ENCODE measurements at places on chromosomes 4 and X.

DNA sequence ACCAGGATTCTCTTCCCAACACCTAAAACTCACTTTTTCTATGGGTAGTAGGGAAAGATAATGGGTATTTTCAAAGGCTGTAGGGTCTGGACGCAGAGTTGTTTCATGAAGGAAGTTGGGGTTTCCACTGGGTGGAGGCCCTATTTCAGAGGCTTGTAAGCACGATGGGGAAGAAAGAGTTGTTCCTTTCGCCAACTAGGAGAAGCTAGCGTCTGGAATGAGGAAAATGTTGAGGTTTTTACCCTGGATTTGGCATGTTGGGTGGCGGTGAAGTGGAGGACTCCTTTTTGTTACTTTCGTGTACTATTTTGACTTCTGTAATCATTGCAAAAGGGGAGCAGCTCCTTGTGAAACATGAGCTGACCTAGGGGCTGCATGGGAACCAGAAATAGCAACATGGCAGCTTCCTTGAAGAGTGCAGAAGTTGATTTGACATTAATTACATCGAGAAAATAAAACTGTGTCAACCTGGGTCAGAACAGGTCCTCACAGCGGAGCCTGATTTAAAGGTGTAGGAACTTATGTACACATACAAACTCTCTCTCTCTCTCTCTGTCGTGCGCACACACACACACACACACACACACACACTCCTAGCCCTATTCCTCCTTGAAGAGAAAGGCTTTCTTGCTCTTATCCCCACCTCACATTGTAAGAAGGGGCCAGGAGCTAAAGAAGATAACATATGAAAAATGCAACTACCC is 19.1 kb downstream of the VSIG4 start:
- DNase-seq: no peak

- DNase-seq: peak; percentile 79
Observed at GRCh38 chr4:22385611-22386011, 130.3 kb downstream of the ADGRA3 start.

DNA sequence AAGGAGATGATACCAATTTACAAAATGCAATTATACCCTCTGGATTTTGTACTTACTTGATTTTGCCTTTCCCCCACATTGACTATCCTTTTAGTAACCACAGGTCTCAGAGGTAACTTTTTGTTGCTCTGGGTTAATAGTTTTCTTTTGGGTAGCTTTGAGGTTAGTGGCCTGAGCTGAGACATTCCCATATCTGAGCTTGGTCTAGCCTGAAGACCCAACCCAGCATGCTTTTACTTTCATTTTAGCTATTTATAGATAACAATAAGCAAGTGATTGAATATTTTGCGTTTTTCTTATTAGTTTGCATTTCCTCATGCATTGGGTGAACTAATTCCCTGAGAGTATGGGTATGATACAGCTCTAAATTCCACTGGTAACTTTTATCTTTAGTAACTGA is 11.8 kb downstream of the HTN1 start:
- no peak for DNase-seq

GRCh38 chrX:68901519-68901918 is 72.7 kb downstream of the EFNB1 start:
- DNase-seq: no peak

GRCh38 chr4:79164907-79165610 is 160.8 kb downstream of the NAA11 start:
- no peak for DNase-seq

DNA sequence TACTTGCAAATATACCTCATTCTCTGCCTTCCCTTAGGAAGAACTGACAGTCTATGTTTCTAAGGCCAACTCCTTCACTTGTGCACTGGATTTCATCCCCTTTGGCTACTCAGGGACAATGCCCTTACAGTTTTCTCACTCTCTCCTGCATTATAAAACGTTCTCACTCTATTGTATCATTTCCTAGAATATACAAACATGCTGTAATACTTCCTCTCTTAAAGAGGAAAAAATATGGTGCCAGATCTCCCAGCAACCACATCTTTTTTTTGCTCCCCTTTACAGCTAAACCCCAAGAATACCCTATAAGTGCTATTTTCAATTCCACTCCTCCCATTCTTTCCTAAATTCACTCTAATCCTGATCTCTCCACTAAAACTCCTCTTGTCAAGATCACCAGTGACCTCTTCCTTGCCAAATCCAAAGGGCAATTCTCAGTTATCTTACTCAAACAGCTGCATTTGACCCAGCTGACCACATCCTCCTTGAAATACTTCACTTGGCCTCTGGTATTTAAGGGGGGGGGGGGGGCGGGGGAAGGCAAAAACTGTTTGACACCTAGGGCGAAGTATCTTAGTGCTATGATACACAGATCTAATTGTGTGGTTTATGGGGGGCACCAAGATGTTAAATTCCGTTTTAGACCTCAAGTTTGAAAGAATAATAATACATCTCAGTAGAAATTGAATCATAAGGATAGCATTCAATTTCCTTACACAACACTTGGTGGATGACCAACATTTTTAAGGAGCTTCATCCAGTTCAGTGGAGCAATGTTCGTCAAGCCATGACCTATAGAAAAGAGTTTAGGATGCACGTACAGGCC is 1.6 kb downstream of the RCHY1 start:
- DNase-seq: peak; percentile 65

DNA sequence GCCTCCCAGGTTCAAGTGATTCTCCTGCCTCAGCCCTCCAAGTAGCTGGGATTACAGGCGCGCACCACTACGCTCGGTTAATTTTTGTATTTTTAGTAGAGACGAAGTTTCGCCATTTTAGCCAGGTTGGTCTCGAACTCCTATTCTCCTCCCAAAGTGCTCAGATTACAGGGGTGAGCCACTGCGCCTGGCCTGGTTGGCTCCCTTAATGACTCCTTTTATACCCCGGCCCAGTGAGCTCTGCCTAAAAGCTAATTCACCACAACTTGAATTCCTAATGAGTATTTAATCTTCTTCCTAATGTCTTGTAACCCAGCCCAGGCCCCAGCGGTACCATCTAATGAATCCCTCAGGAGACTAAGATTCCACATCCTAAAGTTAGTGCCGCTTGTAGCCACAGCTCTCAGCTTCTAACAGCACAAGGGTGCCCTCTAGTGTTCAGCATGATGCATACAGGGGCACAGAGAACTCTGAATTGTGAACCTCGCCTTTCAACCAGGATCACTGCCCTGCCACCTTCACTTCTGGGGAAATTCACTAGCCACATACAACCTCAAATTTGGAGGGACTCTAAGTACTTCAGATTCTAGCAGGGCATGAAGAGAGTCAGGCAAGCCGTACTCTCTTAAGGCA is 89.5 kb downstream of the OR13H1 start:
- peak; percentile 60 for DNase-seq

- no peak for DNase-seq
Observed at GRCh38 chr4:4858527-4859324, 739 bp upstream of the MSX1 start.

GRCh38 chr4:123390846-123391456 is 5.6 kb upstream of the SPRY1 start:
- DNase-seq: peak; percentile 37

DNA sequence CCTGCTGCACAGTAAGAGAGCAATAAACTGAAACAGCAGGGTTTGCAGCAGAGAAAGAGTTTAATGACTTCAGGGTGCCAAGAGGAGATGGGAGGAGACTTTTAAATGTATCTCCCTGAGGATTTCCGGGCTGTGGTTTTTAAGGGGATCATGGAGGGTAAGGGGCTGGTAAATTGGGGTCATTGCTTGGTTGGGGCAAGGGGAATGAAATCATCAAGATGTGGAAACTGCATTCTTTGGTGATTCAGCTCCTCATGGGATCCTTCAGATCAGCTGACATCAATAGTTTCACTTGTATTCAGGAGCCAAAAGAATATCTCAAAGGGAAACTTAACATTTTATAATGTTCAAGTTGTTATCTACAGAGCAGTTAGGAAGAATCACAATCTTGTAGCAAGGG is 174.3 kb upstream of the ANXA10 start:
- DNase-seq: peak; percentile 44

GRCh38 chr4:40308528-40309122 is 26.5 kb upstream of the CHRNA9 start:
- DNase-seq: no peak

DNA sequence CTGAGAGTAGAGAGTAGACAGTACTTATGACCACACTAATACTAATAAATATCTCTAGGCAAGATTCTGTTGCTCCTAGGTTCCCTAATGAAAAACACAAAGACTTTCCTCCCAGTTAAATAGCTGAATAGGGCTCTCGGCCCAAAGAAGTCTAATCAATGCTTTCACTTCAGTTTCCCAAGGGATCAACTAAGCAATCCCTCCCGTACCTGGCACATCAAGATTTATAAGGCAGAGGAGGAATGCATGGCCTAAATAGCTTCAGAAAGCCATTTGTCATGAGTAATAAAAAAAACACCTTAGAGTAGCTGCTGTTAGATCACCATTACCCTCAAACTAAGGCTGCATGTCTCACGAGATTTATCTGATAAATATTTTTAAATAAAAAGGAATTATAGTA is 56.8 kb upstream of the EXOC1L start:
- peak; percentile 14 for DNase-seq

GRCh38 chrX:3522101-3522650 is 175.7 kb upstream of the MXRA5 start:
- peak; percentile 94 for DNase-seq

GRCh38 chr4:87101543-87102199 is 118.7 kb downstream of the KLHL8 start:
- DNase-seq: peak; percentile 57

DNA sequence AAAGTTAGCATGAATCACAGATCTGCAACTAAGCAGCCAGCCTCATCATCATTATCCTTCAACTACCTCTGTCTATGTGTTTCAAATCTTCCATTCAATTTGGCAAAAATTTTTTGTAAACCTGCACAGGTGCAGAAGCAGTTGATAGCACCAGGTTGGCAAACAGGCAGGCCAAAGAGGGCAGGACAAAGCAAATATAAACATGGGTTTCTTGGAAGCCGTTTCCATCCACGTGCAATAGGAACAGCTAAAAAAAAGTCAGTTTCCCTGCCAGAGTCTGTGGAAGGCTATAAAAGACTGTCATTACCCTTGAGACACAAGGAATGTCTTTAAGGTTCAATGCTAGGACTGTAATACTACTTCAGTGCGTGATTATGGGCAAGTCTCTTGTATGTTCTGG is 253.2 kb downstream of the PDHA2 start:
- DNase-seq: no peak

DNA sequence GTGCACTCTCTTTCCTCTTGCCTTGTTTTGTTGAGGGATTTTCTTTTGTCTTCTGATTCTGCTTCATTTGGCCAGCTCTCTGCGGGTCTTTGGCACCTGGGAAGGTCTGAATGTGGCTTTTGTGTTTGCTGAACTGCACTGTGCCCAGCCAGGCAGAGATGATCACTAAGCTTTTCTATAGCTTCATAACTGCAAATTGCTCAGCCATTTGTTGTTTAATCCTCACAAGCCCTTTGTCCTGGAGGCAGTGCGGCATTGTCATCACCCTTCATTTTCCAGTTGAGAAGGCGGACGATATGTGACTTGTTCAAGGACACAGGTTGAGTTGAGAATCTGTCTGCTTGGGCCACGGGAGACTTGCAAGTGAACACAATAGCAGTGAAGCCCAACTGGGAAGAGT is 46.0 kb upstream of the SFRP2 start:
- no peak for DNase-seq

DNA sequence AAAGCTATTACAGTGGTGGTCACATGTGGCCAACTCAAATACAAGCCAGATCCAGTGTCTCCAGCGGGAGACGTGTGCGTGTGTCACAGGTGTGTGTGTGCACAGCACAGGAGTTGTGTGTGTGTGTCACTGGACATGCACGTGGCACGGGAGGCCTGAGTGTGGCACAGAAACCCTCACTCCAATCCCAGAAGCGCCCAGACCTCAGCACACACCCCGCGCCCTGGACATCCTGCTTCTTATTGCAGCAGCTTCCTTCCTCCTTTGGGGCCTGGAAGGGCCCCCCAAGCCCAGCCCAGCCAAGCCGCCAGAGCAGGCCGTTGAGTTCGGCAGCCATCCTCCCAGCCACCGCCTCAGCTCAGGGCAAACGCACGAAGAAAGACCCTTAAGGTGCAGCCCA is 37.9 kb downstream of the ACOX3 start:
- no peak for DNase-seq

- DNase-seq: peak; percentile 3
Observed at GRCh38 chrX:111283446-111283845, 13.2 kb upstream of the CAPN6 start.

DNA sequence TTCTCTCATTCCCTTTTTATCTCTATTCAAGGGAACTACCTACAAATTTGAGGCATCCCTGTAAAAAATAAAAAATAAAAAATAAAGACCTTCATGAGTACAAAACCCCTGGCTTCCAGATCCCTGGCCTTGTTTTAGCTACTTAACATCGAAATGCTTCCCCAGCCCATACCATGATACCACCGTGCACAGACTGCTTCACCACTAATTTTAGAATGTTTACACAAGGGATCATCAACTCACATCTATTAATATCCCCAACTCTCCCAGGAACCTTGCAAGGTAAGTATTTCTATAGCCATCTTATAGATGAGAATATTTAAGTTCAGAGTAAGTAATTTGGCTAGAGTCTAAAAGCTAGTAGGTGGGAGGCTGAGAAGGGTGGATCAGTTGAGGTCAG is 51.7 kb downstream of the UCHL1 start:
- no peak for DNase-seq

GRCh38 chrX:16451334-16451733 is 198.6 kb upstream of the S100G start:
- DNase-seq: peak; percentile 40

Data from fibroblast of mammary gland (primary cell).